ENCODE measurements at places on chromosomes 12 and 14.

DNA sequence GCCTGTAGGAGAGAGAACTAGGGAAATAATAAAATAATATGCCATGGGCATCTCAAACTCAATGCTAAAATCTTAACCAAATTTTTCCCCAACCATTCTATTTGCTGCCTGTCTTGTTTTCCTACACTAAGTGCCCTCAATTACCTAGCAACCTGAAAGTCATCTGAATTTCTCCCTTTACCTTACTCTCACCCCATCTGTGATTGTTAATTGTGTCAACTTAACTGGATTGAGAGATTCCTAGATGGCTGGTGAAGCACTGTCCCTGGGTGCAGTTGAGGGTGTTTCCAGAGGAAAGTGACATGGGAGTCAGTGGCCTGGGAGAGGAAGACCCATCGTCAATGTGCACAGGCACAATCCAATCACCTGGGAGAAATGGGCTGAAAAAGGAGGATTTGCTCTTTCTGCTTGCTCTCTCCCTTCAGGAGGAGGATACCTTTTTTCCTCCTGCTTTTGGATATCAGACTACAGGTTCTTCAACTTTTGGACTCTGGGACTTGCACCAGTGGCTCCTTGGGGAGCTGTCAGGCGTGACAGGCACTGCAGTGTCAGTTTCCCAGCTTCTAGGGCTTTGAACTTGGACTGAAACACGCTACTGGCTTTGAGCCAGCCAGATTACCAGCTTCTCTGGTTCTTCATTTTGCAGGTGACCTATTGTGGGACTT lies 100.1 kb downstream of the PPP1R12A start:
- DNase-seq = no peak

DNA sequence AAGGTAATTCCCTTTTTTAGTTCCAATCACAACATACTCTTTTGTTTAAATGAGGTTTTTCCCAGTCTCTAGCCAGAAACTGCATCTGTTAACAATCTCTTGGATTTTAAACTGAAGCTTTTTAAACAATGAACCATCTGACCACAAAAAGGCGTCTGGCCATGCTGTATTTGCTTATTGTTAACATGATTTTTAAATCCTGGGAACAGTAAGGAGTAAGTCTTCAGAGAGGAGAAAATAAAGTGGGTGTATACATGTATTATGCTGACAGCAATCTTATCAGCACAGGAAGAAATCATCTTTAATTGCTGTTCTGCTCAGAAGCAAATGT lies 106.2 kb downstream of the DAAM1 start:
- DNase-seq = no peak

DNA sequence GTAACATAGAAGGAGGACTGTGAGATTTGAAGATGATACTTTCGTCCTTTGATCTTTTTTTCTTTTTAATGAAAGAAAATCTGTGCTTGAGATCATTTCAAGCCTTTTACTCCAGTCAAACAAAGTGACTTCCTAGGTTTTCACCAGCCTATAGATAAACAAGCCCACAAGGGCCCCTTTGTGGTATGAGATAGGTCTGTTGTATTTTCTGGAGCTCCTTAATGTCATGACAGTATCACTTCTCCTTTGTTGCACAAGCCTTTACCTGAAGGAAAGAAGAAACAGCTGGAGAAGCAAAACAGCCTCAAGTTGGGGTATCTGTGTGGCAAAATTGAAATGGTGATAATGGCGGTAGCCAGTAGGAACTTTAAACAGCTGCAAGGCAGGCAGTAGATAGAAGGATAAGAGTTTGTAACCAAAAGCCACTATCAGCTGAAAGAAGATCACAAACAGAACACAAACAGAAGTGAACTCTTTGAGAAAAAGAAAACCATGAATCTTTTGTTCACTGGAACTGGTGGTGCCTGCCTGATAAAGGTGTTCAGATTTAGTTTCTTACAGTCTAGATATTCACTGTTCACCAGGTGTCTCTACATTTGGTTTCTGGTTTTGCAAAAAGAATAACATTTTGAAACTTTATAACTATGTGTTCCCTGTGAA lies 96.8 kb downstream of the LGR5 start:
- DNase-seq = no peak

DNA sequence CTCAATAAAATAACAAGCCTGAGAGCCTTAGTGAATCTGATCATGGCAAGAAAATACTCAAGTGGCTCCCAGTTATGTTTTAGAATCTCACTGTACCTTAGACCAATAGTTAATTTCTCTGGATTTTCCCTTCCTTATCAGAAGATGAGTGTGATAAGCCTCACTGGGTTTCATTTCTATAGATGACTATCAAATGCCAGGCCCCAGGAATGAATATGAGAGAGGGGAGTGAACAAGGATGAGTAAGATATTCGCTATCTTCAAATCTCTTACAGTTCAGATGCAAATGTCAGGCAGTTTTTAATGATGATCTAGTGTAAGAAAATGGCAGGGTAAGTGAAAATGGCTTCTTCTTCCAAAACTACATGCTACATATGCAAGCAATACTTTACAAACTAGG lies 26.1 kb upstream of the OR10P1 start:
- DNase-seq = no peak

DNA sequence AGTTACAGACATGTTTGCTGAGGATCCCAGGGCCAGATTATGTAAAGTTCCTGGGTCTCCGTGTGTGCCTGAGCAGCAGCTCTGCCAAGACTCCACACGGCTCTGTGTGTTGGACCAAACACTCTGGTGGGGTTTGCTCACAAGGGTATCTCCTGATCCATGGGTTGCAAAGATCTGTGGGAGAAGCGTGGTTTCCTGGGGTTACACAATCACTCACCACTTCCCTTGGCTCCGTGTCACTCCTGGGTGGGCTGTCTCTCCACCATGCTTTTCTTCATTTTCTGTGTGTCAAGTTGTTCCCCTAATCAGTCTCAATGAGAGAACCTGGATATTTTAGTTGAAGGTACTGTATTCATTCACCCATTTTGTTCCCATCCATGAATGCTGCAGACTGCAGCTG lies 1088.8 kb downstream of the FSCB start:
- DNase-seq = no peak

DNA sequence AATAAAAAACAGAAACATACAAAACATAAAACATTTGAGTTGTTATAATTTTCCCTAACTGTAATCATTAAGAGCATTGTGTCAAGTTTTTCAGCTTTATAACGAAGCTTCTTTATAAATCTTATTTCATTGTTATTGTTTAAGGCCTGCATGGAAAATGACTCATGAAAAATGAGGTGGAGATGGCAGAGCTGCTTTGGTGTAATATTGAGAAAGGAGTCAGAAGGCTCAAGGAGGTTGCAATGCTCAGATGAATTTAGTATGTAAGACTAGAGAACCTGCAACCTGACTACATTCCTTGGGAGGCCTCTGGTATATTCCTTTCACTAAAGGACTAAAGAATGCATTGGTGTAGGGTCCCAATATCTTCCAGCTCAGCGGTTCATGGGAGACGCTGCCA lies 61.5 kb downstream of the TMEM30B start:
- no peak for DNase-seq

- DNase-seq = peak; percentile 84
Measured at GRCh38 chr14:67934087-67934486, 114.5 kb downstream of the RAD51B start.

DNA sequence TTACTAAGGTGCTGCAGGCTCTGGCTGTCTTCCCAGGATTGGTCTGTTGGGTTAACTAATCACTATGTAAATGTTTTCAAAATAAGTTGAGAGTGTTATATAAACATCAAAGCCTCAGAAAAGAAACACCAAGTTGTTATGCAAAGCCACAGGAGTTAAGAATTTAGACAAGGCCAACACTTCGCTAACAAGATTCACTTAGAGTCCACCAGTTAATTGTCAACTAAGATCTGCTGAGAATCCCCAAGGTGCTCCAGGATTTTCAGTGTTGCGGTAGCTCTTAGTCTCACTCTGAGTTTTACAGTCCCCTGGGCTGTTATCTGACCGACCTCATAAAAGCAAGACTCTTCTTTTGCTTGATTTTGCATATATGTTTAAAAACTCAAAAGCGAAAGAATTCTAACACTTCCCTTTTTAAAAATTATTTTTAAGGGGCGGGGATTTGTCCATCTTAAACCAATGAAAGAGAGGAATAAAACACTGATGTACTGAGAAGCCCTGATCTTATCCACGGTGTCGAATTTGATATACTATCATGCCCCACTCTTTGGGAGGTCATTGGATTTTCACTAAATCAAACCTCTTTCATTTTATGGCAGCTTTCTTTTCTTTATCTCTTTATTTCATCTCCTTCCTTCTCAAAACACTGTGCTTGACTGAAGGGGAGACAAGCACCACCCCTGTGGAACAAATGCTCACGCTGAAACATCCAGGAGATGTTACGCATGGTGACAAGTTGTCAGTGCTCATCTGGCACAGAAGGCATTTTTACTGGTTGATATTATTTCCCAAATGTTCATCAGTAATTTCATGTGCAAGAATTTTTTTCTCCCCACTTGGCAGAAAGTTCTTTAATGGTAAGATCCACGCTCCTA lies 7.0 kb downstream of the NIN start:
- no peak for DNase-seq

- DNase-seq = no peak
Measured at GRCh38 chr12:78086553-78087362, 256.1 kb downstream of the NAV3 start.

- DNase-seq = no peak
Measured at GRCh38 chr12:113244478-113244958, 23.3 kb downstream of the TPCN1 start.

GRCh38 chr14:97640031-97640430 lies 842.8 kb downstream of the VRK1 start:
- DNase-seq = no peak

- no peak for DNase-seq
Measured at GRCh38 chr12:47160316-47161244, 80.8 kb upstream of the AMIGO2 start.

- DNase-seq = no peak
Measured at GRCh38 chr12:16027002-16027401, 115.9 kb downstream of the DERA start.

DNA sequence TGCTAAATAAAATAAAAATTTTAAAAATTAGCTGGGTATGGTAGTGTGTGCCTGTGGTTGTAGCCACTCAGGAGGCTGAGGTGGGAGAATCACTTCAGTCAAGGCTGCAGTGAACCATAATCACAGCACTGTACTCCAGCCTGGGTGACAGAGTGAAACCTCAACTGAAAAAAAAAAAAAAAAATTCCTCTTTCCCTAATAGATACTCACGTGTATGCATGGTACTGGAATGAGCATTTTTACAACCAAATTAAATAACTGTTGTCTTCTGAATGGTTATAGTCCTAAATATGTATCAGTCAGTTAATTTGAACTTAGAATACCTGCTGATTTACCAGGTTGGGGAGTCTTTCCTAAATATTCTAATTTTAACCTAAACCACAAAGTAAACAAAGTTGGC lies 98.3 kb upstream of the ATF1 start:
- DNase-seq = no peak

DNA sequence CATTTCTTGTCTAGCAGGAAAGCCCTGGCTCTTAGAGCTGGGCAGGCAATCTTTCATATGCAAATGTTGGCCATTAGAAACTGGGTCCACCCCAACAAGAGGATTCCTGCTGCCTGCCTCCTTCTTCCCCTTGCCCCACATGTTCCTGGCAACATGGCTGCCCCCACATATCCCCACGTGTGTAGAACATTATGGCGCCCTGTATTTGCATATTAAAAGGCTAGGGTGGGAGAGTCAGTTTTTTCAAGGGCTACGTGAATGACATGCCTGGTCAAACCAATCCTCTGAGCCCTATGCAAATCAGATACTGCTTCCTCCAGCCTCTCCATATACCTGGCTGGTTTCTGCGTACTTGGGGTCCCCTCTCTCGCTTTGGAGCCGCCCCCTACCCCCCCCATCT lies 514.0 kb downstream of the FUT8 start:
- no peak for DNase-seq

DNA sequence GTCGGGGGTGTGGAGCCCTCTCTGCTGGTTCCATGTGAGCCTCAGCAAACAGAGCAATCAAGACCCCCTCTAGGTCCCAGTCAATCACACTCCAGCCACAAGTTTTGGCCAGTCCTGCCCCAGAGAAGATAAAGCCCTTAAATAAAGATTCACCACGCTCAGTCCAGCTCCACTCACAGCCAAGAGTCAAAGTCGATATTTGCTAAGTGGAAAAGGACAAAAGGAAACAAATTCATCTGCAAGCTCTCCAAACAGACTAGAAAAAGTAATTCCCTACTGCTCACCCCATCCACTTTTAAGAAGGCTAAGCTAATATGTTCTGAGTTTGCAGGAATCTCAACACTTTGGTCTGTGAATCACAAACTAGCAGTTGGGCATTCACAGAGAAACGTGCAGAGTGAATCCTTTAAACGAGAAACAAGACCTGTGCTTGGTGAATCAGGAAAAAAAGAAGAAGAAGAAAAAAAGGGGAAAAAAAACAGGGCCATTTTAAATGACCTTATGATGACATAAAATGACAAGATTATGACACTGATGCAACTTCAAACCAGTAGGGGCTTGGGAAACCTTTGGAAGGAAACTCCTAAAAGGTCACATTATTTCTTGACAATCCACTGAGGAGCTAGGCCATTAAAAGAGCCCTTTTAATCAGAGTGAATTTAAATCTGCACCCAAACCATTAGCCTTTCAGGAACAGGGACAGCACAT lies 41.8 kb upstream of the FOXN3 start:
- no peak for DNase-seq

DNA sequence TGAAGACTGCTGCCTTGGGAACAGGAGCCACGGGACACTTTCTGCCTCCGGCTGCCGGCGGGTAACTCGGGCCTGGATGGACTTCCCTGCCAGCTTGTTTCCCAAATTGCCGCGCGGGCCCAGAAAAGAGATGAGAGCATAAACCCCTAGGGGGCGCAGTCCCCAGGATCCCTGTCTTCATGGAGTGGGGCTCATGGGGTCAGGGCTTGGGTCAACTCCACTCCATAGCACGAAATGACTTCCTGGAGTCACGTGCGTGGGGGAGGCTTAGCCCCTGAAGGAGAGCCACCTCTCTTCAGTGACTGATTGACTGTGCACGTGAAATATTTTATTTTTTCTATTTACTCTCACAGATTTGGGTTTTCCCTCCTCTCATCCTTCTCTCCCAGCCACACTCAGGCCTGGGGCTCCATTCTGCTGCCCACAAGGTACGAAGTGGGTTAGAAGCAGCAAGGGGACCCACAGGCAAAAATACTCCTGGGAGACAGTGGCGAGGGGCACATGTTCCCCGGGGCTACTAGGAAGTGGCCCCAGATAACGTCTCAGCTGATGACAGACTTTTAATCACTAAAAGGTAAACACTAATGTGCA lies 10.0 kb downstream of the PGF start:
- DNase-seq = no peak

DNA sequence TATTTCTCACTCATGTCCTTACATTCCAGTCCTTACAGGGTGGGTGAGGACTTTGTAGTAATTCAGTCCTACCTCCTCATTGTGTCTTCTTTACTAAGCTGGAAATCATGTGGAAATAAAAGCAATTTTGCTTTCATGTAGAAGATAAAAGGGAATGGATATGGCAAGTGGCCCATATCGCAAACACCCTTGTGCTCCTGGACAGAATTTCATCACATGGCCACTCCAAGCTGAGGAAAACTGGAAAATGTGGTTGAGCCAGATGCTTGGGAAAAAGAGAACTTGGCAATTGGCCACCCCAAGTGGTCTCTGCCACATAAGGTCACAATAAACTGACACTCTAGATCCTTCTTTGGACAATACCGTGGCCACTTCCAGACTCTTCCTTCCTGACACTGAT lies 64.2 kb upstream of the IFNG-AS1 start:
- DNase-seq = no peak

- DNase-seq = no peak
Measured at GRCh38 chr12:92158796-92159439, 13.3 kb upstream of the BTG1 start.

All from NCI-H524 treated with DMSO at 0.1 percent for 48 hours (cell line).